ENCODE measurements at places on chromosomes 7 and 10.

DNA sequence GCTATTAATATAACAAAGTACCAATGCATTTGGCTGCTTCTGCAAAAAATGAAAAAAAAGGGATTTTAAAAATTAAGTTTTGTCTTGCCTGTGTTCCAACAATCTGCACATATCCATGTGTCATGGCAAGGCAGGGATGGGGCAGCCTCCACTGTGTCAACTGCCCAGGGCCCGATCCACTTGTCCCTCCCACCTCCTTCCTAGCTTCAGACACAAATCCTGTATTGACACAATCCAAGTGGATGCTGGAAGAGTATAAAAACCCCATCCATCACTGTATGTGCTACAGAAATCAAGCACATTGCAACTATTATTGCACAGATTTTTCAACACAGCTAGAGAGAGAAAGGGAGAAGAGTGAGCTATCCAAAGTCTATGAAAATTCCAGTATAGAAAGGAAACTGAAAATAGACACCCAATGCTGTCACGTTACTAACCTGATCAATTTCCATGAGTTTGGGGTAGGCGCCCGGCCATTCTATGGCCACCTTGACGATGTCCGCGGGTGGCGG, 106.4 kb downstream of the ELMO1 start:
- no peak for DNase-seq

- no peak for DNase-seq
Observed at GRCh38 chr10:101920546-101920945, 76.9 kb upstream of the KCNIP2 start.

GRCh38 chr7:149728491-149729375, 44.7 kb downstream of the ZNF467 start:
- DNase-seq: no peak

DNA sequence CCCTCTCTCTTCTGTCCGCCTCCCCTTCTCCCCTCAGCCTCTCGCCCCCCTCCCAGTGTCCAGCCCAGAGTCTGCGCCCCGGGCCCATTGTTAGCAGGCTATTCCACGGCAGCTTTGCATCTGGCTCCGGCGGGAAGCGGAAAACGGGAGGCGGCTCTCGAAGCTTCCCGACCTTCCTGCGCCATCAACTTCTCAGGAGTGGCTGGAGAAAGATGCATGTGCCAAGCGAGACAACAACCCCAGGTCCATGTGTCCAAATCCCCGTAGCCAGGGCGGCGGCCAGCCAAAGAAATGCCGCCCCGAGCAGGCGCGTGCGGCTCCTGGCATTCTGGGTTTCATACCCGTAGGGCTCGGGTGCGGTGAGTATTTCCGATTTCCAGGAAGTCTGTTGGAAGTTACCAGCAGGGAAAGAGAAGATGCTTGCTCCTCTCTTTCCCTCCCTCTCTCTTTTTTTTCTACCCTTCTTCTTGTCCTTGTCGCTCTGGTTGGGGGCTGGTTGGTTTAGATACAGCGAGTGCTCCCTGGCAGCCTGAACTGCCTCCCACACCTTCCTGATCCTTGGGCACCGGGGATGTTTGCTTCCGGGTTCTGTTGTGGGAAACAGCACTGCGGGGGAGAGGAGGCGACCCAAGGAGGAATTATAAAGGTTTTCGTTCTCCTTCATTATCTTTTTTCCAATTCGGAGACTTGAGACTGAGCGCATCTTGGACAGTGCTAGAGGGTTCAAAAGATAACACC, 1.2 kb upstream of the HOXA2 start:
- DNase-seq: no peak

DNA sequence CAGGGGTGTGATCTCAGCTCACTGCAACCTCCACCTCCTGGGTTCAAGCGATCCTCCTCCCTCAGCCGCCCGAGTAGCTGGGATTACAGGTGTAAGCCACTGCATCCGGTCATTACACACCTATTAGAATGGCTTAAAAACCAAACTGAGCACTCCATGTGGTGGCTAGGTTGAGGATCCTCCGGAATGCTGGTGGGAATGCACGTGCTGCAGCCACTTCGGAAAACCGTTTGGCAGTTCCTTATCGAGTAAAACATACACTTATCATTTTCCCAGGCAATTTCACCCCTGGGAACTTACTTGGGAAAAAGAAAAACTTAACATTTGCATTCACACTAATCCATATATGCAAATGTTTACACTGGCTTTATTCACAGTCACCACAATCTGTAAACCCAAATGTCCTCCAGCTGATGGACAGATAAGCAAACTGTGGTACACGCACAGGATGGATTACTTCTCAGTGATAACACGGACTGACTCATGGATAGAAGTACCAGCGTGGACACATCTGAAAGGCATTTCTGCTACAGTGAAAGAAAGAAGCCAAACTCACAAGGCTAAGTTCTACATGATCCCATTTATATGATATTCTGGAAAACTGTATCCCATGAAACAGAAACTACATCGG, 20.4 kb downstream of the RFC2 start:
- DNase-seq: no peak

DNA sequence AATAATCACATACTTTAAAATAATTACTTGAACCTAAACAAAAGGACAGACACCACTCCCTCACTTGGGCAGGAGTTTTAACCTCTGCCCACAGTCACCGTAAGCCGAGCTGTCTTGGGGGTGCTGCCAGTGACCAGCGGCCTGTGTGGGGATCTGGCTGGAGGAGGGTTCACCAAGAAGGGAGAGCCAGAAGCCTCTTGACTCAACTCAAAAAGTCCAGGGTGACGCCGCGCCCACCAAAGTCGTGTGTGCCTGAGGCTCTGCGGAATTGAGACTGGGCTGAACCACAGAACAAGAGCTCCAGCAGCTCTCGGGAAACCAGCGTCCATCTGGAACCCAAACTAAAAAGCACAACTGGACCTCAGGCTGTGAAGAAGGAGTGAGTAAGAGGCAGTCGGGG, 35.8 kb downstream of the ZFAND2A start:
- no peak for DNase-seq

- DNase-seq: no peak
Observed at GRCh38 chr10:1754506-1755153, 17.3 kb upstream of the ADARB2 start.

DNA sequence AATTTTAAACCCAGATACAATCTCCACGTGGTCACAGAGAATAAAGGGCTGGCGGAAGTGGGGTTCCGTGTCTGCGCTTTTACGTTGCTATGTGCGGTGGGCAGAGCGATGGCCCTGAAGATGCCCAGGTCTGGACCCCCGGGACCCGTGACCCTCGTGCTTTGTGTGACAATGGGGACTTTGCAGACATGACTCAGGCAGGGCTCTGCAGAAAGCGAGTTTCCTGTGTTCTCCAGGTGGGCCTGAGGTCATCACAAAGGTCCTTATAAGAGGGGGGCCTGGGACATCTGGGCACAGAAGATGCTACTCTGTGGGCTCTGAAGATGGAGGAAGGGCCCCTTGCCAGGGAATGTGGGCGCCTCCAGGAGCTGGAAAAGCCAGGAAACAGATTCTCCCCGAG, 95.3 kb downstream of the ELFN1 start:
- no peak for DNase-seq

DNA sequence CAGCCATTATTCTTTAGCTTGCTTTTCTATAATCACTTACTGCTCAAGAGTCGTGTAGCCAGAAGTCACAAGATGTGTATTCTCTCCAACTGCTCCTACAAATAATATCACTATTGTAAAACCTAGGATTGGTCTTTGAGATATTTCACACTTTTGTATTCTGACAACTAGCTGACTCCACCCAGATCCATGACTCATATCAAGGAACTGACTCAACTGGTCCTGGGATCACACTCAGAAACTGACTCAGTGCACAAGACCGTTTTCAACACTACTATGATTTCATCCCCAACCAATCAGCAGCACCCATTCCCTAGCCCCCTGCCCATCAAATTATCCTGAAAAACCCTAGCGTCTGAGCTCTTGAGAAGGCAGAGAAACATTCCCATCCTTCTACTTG, 56.5 kb upstream of the ORC5 start:
- DNase-seq: no peak

- DNase-seq: no peak
Observed at GRCh38 chr10:102246261-102246660, 929 bp downstream of the GBF1 start.
